Naive thymus-derived CD4-positive, alpha-beta T cell (primary cell): ENCODE measurements at places on chromosomes 12 and 14. TPM values are rescaled to one million over a fixed set of nuclear protein-coding genes. Genes with fewer than 3 reads are reported as not detected.

- H3K4me3 ChIP-seq, result no peak overlapping the region
- H3K36me3 ChIP-seq, result no peaks in the 10 kb centered on the region
- H3K27me3 ChIP-seq, result no peaks in the 10 kb centered on the region
- no peak overlapping the region for H3K27ac ChIP-seq
Measured at GRCh38 chr14:39877577-39878190, 445.5 kb upstream of the FBXO33 start.

Gene SELPLG
- 154 TPM for total RNA-seq

Gene HSPB8
- total RNA-seq, result not detected

Gene LRFN5
- not detected for total RNA-seq

Gene ASIC1
- total RNA-seq, result 0.34 TPM

DNA sequence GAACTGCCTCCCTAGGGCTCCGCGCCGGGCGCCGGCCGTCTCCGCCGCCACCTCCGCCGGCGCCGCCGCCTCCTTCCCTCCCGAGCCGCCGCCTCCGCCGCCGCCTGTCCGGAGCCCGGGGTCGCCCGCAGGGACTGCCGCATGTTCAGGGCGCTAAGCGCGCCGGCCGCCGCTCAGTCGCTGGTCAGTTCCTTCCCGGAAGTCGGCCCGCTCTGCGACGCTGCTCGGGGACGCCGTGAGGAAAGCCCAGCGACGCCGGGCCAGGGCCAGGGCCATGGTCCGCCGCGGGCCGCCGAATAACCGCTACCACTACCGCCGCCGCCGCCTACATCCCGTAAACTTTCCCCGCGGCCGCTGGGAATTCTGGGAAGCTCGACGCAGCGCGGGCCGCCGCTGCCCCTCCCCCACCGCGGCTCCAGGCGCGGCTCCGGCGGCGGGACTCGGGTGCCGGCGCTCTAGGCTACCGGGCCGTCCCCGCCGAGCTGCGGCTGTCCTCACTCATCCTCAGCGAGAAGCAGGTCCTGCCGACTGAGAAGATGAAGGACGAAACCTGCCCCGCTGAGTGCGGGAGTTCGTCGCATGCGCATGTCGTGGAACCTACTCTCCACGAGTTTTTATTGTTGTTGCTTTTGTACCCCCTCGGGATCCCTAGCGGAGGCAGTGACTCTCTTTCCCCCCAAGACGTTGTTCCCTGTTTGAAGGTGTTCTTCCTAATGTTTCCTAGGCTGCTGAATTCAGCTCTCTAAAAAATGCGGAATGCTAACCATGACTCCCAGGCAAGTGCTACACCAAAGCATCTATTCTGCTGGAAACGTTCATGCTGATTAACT is at the start of gene SAV1:
SAV1 (minus strand) TSS at position 311 of the 830 bp plus-strand sequence. CDS start 339 bp downstream, outside the sequence.
- H3K27ac ChIP-seq, result peak within 1 kb of the TSS; percentile 65
- H3K36me3 ChIP-seq, result no peaks in the 10 kb centered on the region
- H3K4me1 ChIP-seq, result no peaks in the 10 kb centered on the region
- H3K27me3 ChIP-seq, result no peaks in the 10 kb centered on the region

Gene PSMC1
- 47.9 TPM for total RNA-seq

- DNase-seq, result no peak
- H3K27ac ChIP-seq, result no peak overlapping the region
- H3K4me1 ChIP-seq, result peaks cover 15% of the 10 kb centered on the region
Measured at GRCh38 chr12:65204886-65205525, 35.6 kb downstream of the LEMD3 start.

GRCh38 chr14:101175731-101176534 is 272.4 kb upstream of the RTL1 start:
- no peaks in the 10 kb centered on the region for H3K36me3 ChIP-seq
- H3K27ac ChIP-seq, result no peak overlapping the region
- DNase-seq, result no peak
- H3K4me1 ChIP-seq, result no peaks in the 10 kb centered on the region
- no peak overlapping the region for H3K4me3 ChIP-seq
- no peaks in the 10 kb centered on the region for H3K27me3 ChIP-seq
